SW 1271 (cell line): ENCODE measurements at places on chromosomes 2 and 18.

DNA sequence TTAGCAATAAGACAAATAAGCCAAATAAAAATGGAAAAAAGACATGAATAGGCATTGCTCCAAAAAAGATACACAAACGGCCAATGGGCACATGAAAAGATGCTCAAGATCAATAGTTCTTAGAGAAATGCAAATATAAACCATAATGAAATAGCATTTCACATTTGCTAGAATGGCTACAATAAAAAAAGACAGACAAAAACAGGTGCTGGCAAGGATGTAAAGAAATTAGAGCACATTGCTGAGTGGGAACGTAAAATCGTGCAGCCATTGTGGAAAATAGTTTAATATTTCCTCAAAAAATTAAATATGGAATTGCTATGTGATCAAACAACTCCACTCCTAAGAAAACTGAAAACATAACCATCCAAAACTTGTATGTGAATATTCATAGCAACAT, 160.0 kb upstream of the SPATS2L start:
- DNase-seq, result no peak

DNA sequence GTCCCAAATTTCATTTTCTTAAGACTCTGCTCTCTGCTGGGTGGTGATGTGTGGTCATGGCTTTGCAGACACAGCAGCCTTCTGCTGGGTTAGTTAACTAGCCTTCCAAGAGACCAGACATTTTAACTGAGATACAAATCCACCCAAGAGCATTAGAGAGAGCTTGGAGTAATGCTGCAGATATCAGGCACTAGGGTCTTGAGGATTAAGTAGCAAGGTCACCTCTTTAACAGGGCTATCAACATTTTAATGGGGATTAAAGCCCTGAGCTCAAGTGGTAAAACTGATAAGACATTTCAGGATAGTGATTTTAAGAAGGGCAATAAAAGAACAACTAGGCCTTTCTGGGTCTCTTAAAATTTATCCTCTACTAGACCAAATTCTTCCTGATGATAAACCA, 461.2 kb downstream of the MEIS1 start:
- no peak for DNase-seq

DNA sequence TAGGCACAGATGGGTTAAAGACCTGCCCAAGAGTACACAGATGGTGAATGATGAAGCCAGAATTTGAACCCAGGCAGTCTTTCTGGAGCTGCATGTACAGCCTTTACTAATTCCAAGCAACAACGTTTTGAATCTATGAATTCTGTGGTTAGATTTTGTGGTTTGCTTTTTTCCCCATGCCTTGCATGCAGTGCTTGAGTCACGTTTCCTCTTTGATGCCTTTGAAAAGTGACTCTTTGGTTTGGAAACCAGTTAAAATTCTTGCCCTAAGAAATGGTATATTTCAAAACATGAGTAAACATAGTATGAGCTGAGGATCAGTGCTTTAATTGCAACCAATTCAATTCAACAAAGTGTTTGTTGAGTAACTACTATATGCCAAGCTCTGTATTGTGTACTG, 48.2 kb upstream of the PPM1B start:
- peak; percentile 41 for DNase-seq

- no peak for DNase-seq
These were observed 662.3 kb downstream of the IRS1 start for GRCh38 chr2:226137201-226137811.

DNA sequence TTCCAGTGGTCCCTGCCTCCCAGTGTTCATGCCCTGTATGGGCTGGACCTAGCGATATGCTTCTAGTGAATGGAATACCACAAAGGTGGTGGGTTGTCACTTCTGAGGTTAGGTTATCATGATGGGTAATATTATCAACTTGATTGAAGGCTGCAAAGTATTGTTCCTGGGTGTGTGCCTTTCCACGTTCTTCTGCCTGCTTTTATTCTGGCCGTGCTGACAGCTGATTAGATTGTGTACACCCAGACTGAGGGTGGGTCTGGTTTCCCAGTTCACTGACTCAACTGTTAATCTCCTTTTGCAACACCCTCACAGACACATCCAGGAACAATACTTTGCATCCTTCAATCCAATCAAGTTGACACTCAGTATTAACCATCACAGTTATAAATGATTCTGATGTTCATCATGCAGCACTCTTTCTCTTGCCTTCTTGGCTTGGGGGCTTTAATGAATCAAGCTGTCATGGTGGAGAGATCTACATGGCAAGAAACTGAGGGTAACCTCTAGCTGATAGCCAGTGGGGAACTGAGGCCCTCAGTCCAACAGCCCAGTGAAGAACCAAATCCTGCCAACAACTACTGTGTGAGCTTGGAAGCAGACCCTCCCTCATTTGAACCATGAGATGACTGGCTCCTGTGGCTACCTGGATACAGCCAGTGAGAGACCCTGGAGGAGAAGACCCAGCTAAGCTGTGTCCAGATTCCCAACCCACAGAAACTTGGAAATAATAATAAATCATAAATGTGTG, 63.0 kb upstream of the CELF4 start:
- no peak for DNase-seq

DNA sequence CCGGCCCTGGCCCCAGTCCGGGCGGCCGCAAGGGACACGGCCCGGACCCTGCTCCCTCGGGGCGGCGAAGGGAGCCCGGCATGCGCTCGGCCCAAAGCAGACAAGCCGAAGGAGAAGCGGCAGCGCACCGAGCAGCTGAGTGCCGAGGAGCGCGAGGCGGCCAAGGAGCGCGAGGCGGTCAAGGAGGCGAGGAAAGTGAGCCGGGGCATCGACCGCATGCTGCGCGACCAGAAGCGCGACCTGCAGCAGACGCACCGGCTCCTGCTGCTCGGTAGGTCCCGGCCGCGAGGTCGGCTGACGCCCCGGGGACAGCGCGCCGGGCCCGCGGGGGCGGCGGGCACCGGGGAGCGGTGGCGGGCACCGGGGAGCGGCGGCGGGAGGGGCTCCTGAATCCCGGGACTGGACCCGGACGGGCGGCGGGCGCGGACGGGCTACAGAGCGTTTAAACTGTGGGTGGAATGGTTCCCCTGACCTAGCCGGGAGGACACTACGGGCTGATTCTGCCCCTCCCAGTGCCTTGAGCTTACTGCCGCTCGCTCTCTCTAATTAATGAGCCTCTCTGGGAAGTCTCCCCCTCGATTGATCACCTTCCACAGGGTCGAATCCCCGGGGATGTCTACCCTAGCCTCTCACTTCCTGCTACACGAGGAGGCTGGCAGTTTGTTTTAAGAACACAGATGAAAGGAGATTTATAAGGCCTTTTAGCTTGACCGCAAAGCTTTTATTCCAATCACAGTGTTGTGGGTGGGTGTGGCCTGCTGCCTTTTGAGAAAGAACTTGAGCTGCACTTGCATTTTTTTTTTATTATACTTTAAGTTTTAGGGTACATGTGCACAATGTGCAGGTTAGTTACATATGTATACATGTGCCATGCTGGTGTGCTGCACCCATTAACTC, 853 bp downstream of the GNAL start:
- DNase-seq, result peak; percentile 2

DNA sequence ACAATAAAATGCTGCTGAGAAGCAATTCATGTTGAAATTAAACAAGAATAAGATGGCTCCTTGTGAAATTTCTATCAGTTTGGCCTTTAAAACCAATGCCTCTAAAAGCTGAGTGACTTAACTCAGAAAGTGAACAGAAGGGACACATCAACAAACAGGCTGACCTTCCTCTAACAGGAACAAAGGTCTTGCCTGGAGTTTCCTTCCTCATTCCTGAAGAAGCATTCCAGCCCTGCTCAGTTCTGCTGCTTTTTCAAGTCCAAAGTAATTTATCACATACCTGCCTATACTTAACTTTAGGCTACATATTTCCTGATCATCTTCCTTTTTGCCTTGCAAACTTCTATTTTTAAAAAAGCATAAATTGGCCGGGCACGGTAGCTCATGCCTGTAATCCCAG, 14.1 kb downstream of the PTRHD1 start:
- no peak for DNase-seq

DNA sequence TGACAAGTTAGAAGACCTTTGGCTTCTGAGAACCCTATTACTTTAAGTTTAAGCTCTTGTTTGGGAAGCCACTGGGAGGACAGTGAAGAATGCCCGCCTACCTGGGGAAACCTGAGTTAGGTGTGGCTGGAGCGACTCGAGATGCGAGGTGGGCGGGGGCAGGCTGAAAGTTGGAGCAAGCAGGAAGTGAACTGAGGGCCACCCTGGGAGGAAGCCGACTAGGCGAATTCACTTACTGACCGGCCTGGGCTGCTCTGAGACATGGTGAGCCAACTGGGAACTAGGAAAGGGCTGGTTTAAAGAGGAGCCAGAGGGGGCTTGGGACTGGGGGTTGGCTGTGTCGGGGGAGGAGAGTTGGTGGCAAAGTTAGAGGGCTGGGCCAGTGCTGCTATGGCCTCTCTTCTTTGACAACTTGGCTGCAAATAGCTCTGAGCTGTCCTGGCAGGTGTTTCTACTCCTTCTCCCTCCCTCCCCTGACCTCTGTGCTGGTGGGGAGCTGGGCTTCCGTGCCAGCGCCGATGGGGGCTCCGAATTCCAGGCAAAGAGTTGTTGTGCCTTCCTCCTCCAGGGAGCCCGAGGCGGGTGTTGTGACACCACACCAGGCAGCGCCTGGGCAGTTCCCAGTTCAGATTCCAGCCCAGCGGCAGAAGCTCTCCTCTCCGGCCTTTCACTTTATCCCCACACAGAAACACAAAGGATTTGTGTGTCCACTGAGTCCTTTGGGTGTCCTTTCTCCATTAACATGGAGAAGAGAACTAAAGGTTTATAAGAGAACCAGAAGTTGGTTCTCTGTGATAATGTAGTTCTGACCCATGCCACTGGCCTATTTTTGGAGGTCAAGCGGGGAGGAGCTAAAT, at the start of gene VAMP8:
TSS of gene VAMP8 (plus strand) at position 201 of the 857 bp plus-strand sequence. CDS start at position 262, 61 bp downstream.
- no peak for DNase-seq
